CD4-positive, CD25-positive, alpha-beta regulatory T cell (primary cell): ENCODE measurements at places on chromosomes 1 and 21.

- DNase-seq = no peak
Measured at GRCh38 chr1:54391450-54392209, 14.6 kb downstream of the SSBP3 start.

- no peak for DNase-seq
Measured at GRCh38 chr21:32046191-32046590, 173.4 kb downstream of the HUNK start.

DNA sequence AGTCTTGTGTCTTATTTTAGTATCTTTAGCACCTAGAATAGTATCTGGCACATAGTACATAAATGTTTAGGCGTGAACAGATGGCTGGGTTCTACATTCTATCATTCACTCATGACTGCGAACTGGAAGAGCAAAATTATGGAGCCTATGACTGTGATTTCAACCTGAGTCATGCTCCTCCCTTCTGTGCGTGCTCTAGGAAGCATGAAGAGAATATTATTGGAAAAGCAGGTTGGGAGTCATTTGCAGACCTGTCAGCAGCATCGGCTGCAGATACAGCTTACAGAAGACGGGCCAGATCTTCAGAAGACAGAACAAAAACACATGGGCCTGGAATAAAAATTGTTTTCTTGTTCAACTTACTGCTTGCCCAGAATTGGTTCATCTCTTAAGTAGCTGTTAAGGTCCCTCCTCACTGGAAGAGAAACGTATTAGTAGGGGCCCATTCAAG lies 344.0 kb upstream of the USP24 start:
- no peak for DNase-seq

GRCh38 chr1:193070386-193070753 lies 11.0 kb downstream of the RO60 start:
- no peak for DNase-seq

- no peak for DNase-seq
Measured at GRCh38 chr1:225944951-225945350, 3.9 kb upstream of the LEFTY2 start.

DNA sequence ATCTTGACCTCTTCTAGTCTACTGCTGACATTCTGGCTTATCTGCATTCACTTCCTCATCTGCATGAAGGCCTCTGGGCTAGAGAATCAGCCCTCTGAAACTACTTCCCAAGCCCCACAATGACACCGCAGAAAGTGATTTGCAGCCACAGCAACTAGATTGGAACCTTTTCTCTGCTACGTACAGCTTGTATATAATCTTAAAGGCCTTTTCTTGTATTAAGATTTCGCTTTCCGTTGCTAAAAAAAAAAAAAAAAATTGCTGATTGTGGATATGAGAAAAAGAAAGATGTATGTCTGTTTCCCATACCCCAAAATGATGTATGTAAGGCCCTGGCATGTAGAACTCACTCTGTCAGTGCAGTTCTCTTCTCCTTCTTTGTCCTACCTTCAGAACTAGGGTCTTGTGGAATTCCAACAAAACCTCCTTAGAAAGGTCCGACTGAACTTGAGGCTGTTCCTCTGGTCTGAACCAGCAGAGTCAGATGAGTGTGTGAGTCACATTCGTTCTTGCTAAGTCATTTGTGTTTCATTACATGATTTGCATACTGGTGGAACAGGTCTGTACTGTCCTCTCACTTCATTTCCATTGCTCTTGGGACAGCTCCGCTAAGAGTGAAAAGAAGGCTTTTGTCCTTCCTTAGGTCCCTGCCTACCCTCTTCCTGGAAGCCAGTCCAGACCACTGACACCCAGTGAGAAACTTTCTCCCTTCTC lies 62.7 kb downstream of the PLPP3 start:
- DNase-seq = no peak

GRCh38 chr1:19460535-19461219 lies 24.7 kb downstream of the CAPZB start:
- no peak for DNase-seq

DNA sequence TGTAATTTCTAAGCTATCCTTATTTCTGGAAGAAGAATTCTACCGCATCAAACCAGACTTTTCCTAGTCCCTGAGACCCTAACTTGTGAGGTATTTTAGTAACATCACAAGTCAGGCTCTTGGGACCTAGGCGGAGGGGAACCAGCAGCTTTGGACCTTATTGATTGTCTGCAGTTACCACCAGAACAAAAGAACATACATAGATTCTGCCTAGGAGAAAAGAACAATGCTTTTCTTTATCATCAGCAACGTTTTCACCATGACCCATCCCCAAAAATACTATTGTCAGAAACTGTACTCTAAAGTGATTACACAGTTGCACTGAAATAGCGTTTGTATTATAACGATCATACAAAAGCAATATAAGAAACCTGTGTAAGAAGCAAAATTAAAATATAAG lies 860.4 kb downstream of the USP25 start:
- no peak for DNase-seq

DNA sequence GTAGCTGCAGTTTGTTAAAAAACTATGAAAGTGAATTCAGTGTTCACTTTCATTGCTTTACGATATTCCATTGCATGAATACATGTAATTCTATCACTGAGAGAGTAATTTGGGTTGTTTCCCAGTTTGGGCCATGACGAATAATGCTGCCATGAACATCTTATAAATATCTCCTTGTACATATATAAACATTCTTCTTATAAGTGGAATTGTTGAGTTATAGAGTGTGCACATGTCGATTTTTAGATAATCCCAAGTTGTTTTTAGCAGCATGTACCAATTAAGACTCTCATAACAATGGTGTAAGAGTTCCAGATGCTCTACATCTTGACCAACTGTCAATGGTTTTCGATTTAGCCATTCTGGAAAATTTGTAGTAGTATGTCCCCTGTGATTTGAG lies 40.9 kb downstream of the ALG6 start:
- DNase-seq = no peak

DNA sequence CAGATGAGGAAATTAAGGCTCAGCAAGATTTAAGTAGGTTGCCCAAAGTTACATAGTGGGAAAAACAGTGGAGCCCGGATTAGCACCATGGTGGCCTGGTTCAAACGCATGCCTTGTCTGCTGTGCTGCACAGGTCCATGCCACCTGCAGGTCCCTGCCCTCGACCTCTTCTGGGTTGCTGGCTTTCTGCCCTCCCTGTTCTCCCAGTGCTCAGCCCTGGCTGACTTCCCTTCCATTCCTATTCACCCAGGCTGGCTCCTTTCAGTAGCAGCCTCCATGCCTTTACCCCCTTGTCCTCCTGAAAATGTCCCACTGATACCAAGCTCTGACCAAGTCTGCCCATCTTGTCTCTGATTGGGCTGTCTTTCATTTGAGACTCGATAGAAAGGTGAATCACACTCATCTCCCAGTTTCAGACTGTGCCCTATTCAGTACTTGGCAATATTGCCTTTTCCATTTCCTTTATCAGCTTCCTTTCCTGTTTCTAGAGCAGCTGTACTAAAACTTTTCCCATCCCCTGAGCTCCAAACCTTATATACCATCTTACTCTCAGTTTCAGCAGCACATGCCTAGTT lies 75.8 kb downstream of the ST3GAL3 start:
- no peak for DNase-seq

GRCh38 chr1:230139315-230139714 lies 72.3 kb downstream of the GALNT2 start:
- DNase-seq = no peak

DNA sequence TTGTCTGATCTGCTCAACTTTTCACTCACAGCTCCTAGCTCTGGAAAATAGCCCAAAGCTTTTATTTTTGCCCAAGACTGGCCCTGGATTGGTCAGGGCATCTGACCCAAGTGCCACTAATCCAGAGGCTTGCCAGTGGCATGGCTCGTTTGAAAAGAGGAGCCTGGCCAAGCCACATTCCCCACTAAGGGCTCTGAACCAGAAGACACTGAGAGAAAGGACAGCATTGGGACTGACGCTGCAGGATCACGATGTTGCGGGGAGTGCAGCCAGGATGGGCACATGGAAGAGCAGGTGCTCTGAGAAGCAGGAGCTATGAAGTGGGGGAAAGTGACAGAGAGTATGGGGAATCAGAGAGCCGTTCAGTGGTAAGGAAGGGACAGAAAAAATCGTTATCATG lies 44.9 kb upstream of the TSPAN2 start:
- DNase-seq = no peak

DNA sequence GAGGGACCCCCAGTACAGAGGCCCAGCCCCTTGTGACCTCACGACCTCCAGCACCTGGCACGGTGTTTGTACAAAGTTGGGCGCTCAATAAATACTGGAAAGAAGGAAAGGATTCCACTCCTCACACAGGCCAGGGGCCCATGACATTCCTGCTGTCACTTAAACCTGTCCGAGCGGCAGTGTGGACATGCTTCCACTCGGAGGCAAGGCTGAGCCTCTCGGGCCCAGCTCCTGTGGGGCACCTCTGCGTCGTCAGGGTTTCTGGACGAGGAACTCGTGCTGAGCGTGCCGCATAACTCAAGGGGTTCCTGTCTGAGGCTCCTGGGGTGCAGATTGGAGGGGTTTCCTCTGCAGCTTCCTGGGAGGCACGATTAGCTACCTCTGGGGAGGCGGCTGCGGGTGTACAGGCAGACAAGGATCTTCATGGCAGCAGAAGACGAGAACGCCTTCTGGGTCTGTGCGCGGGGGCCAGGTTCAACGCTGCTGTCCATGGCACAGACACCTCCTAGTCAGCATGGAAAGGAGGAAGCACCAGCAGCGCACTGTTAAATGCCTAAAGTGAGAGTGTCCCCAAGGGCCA lies 3.6 kb upstream of the SMIM1 start:
- no peak for DNase-seq

DNA sequence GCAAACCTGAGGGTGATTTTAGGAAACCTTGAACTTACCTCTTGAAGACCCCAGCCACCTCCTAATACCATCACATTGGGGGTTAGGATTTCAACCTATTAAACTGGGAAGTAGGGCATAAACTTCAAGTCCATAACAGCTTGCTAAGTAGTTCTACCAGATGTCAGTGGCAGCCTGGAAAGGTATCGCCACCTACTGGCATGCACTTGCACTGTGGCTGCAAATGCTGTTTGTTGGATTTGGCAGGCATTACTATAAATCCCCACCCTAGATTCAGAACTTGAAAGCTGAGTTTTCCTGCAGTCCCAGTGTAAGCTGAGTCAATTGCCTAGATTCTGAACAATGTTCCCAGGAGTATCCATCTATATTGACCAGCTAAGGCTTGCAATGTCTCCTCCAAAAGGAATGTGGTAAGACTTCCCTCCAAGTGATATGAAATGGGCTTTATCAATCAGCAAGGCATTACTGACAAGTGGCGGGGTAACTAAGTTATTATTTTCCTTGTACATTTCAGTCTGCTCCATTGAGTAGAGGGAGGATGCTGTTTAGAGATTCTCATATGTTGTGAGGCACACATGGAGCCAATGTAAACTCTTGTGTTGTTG lies 474.5 kb downstream of the PTPRC start:
- peak; percentile 82 for DNase-seq

GRCh38 chr1:159751031-159751430 lies 29.7 kb upstream of the DUSP23 start:
- DNase-seq = no peak

DNA sequence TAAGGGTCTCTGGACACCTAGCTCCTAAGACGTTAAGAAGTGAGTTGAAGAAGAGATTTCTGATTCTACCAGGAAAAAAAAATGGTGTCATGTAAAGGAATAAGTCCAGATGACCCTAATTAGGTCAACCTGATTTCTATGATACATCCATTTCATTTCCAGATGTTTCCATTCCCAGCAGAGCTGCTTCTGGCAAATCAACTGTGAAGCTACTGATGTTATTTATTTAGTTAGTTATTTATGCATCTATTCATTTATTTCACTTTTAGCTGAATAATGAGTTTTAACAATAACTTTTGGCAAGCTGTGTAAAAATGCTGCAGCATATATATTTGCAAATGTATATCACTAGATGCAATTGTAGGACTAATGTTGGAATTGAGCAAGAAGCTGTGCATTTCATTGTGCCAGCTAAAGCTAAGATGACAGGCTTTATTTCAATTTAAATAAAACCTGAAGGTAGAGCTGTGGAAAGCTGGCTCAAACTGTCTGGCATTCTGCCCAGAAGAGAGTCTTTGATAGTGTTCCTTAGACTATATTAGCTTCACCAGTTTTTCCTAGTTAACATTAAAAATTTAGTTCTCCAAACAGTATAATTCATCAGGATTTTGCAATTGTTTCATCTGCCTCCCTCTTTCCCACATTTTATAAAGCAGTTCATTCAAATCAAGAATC lies 1164.4 kb upstream of the ADGRL4 start:
- no peak for DNase-seq

GRCh38 chr1:89171067-89171438 lies 4.8 kb downstream of the GBP7 start:
- DNase-seq = no peak

DNA sequence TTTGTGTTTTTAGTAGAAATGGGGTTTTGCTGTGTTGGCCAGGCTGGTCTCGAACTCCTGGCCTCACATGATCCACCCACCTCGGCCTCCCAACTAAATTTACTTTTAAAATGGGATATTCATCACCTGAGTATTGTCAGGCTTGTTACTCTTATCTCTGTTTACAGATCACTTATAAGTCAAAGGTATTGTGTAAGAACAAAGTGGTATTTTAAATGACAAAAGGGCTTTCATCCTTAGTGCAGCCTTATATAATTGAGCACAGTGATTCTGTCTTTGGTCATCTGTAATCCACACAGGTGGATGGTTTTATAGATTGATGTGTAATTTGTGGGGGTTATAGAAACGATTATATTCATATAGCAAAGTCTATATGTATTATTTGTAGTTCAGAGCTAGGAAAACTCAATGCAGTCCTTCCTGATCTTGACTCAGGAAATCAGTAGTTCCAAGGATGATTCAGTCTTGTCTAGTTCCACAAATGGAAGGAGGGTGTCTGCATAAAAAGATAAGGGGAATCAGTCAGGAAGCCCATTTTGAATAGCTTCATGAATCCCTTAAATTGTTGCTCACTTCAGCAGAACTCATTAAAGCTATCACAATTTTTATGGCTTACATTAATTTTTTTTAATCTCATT lies 34.6 kb downstream of the STXBP3 start:
- DNase-seq = no peak

DNA sequence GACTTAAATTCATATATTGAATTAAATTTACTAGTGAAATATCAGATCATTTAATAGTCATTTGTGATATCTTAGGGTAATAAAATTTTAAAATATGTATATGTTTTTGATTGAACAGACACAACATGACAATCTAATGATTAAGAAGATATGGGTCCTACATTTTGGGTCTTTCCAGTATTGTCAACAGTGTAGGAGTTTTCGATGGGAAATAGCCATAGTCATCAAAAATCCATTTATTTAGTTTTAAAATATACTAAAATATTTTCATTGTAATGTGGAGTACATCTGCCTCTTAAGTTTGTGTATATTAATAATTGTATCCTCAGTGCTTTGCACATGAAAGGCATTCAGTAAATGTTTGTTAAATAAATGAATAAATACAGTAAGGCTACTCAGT lies 14.0 kb downstream of the TRMT13 start:
- DNase-seq = no peak
